Naive B cell (primary cell): ENCODE measurements at places on chromosomes 13 and 19.

DNA sequence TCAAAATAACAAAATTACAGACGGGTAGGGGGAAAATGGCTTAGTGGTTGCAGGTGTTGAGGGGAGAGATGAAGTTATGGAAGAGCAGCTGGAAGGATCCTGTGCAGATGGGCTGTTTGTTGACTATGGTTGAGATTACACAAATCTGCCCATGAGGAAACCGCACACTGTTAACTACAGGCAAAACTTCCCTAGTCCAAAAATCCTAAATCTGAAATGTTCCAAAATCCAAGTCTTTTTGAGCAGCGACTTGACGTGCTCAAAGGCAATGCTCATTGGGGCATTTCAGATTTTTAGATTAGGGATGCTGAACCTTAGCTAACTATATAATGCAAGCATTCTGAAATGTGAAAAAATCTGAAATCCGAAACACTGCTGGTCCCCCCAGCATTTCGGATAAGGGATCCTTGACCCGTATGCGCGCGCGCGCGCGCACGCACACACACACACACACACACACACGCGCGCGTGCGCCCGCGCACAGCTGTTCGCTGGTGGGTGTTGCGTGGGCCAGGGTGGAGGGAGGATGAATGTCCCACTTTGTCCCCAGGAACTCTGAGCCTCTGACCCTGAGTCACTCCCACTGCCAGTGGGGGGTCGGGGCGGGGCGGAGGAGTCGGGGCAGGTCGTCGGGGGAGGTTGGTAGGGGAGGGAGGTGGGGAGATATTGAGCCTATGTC lies 6.8 kb downstream of the F2RL3 start:
- DNase-seq = no peak

GRCh38 chr13:79987761-79988160 lies 353.2 kb downstream of the SPRY2 start:
- DNase-seq = no peak

DNA sequence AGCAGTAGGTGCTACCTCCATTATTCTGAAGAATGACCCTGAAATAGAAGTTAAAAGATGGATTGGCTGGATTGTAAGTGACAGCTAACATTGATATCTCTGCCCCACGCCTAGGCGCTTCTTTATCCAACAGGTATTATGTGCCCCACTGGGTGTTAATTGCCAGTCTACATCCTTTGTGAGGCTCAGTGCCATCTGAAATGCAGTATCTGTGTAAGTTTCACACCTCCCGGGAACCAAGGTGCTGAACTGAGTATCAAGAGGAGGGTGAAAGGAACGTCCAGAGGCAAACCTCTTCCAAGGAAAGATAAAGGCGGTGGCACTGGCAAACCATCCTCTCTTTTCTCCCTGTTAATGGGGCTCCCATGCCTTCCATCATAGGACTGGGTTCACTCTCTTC lies 181.1 kb upstream of the UBL3 start:
- DNase-seq = no peak

DNA sequence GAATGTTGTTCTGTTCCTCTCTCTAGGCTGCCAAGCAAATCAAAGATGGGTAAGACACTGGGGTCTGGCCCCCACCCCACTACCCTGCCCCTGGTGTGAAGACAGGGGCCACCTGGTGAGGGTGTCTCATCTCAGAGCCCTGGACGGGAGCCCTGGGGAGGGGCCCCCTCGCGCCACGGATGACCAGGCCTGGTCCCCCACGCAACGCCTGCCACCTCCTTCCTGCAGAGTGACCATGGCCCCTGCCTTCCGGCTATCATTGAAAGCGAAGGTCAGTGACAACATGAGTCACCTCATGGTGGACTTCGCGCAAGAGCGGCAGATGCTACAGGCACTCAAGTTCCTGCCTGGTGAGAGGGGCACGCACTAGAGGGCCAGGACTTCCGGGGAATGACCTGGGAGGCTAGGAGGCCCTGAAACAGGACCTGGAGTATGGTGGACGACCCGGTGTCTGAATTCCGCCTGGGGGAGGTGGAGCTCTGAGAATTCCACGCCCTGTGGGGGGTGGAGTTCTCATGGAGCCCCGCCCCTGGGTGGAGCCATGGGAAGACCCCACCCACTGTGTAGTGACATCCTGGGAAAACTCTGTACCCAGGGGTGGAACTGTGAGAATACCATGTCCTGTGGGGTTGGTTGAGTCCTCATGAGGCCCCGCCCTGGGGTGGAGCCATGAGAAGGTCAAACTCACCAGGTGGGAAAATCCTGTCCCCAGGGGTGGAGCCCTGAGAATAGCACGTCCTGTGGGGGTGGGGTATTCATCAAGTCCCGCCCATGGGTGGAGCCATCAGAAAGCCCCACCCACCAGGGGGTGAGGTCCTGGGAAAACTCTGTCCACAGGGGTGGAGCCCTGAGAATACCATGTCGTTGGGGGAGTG lies 6.1 kb downstream of the FSD1 start:
- DNase-seq = no peak

- DNase-seq = peak; percentile 64
Measured at GRCh38 chr19:41872775-41873647, 4.1 kb upstream of the CD79A start.

DNA sequence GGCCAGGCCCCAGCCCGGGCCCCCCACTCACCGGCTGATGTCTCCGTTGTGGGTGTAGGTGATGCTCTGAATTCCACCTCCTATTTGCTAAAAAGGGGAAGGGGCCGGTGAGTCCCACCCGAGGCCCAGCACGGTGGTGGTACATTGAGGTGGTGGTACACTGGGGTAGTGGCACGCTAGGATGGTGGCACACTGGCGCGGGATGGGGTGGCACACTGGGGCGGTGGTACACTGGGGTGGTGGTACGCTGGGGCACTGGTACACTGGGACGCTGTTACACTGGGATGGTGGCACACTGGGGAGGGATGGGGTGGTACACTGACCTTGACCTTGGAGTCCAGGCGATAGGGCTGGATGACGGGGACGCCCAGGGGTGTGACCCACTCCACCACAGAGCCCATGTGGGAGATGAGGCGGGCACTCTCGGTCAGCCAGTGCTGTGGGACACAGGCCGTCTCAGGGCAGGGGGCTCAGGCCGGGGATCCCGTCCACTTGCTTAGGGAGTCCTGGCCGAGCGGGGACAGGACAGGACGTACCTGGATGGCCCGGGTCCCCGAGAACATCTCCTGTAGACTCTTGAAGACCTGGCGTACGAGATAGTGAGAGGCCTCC lies 14.6 kb downstream of the POLRMT start:
- no peak for DNase-seq

DNA sequence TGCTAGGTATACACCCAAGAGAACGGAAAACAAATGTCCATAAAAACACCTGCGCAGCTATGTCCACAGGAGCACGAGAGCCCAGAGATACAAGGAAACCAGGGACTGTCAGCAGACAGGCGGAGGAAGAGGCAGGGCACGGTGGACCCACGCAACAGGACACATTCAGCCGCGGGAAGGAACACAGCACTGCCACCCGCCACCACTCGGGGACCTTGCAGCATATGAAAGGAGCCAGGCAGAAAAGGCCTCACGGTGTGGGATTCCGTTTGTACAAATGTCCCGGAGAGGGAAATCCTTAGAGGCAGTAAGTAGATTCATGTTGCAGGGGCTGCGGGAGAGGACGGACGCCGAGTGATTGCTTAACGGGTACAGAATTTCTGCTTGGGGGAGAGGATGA lies 7.8 kb downstream of the HSPBP1 start:
- no peak for DNase-seq

- no peak for DNase-seq
Measured at GRCh38 chr13:113756441-113757097, 2.5 kb upstream of the TMEM255B start.

GRCh38 chr19:47762615-47763308 lies 15.7 kb upstream of the SELENOW start:
- DNase-seq = no peak

GRCh38 chr19:41933693-41934426 lies 5.6 kb upstream of the ERFL start:
- DNase-seq = no peak

DNA sequence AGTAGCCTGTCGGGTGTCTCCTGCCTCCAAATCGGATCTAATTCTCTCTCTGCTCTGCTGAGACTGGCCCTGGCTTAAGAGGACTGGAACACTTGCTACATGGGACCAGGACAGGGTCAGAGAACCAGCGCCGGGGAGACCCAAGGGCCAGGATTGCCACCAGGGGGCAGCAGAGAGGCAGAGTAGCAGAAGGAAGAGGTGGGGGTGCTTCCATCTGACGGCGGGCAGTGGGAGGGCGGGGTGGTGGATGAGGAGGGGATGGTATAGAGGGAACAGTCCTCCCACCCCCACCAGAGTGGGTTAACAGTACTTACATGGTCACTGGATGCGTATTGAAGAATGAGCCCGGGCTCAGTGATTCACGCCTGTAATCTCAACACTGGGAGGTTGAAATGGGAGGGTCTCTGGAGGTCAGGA lies 11.9 kb downstream of the SELENOW start:
- peak; percentile 61 for DNase-seq
